Caudate nucleus (tissue), 63 donors: ENCODE measurements at places on chromosomes 11 and 22.

- DNase-seq: no peak
These were observed 10.3 kb downstream of the NEAT1 start for GRCh38 chr11:65432686-65433582.

GRCh38 chr11:58801974-58802545 lies 42.4 kb downstream of the GLYATL2 start:
- DNase-seq: no peak

DNA sequence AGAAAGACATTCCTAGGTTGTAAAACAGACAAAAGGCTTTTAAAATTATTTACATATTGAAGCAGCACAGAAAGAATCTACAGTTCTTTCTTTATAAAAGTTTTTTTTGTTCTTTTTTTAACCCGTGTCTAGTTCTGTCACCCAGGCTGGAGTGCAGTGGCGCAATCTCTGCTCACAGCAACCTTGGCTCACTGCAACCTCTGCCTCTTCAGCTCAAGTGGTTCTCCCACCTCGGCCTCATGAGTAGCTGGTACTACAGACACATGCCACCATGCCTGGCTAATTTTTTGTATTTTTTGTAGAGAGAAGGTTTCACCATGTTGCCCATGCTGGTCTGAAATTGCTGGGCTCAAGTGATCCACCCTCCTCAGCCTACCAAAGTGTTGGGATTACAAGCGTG lies 3.8 kb upstream of the INCENP start:
- no peak for DNase-seq

- no peak for DNase-seq
These were observed 229.6 kb upstream of the BLID start for GRCh38 chr11:122345586-122345985.

DNA sequence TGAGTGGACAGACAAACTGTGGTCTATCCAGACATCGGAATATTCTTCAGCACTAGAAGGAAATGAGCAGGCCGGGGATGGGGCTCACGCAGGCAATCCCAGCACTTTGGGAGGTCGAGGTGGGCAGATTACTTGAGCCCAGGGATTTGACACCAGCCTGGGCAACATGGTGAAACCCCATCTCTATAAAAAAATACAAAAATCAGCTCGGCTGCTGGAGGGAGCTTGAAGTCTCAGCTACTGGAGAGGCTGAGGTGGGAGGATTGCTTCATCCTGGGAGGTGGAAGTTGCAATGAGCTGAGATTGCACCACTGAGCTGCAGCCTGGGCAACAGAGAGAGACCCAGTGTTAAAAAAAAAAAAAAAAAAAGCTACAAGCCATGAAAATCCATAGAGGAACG lies 8.0 kb upstream of the CTSD start:
- DNase-seq: no peak
